Activated T-cell treated with anti-CD3 and anti-CD28 coated beads for 4 hours (primary cell): ENCODE measurements at places on chromosomes 5 and 9.

DNA sequence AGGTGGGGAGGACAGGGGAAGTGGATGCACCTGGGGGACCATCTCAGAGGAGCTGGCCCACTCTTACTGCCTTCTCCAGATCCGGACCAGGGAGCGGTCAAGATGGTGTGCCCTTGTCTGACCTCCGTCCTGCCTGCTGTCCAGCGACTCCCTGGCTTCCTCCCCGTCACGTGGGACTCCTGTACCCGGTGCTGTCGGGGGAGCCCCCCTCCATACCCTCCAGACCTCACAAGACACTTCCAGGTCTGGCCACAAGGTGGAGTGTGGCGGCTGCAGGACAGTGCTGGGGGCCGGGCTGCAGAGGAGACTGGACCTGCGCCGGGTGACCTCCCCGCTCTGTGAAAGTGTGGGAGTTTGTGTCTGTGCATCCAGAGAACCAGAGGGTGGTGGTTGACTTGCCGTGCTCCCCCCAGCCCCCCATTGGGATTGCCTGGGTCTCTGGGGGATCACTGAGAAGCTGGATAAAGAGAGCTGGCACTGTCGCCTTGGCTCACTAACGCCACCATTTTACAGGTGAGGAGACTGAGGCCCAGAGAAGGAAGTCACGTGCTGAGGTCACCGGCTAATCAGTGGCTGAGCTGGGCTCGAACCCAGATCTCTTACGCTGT lies 1.9 kb upstream of the CRB2 start:
- DNase-seq, result peak; percentile 31

DNA sequence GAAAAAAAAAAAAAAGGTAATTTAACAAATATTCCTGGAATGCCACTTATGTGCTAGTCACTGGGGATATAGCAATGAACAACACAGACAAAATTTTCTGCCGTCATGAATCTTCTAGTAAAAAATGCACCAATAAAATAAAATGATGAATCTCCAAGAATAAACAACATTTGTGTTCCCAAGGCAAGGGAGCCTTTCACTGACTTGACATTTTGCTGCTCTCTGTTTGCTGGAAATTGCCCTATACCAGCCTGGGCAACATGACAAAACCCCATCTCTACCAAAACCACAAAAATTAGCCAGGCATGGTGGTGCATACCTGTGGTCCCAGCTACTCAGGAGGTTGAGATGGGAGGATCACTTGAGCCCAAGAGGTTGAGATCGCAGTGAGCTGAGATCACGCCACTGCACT lies 64.5 kb upstream of the ERBIN start:
- DNase-seq, result no peak

DNA sequence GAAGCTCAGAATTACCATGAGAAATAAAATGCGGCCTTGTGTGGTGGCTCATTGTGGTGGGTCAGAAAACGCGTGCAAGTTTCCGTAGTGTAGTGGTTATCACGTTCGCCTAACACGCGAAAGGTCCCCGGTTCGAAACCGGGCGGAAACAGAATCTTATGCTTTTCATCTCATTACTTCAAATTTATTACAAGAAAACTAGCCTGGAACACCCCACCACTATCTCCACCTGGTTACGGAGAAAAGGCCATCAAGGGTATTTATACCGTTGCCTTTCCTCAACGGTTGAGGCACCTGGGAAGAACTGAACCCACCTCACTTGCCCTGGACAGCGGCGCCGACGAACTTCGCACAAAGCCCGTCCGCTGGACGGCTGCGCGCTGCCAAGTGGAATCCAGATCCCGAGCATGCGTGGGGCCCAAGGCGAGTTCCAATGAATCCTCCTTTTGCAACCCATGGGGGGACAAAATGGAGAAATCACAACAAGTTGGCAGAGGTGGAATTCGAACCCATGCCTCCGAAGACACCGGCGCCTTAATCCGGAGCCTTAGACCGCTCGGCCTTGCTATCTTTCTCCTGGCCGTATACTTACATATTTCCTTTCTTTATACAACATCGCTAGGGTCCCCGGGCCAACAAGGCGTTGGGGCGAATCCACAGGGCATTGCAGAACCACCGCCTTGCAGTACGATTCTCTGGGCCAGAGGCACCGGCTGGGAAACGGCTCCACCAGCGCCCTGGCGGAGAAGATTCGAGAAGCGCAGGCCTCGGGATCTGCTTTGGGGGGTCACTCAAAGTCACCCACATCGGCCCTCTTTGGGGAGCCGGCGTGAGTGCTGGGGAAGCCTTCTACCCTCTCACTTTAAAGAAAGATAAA lies 16.9 kb downstream of the OR2V2 start:
- no peak for DNase-seq

DNA sequence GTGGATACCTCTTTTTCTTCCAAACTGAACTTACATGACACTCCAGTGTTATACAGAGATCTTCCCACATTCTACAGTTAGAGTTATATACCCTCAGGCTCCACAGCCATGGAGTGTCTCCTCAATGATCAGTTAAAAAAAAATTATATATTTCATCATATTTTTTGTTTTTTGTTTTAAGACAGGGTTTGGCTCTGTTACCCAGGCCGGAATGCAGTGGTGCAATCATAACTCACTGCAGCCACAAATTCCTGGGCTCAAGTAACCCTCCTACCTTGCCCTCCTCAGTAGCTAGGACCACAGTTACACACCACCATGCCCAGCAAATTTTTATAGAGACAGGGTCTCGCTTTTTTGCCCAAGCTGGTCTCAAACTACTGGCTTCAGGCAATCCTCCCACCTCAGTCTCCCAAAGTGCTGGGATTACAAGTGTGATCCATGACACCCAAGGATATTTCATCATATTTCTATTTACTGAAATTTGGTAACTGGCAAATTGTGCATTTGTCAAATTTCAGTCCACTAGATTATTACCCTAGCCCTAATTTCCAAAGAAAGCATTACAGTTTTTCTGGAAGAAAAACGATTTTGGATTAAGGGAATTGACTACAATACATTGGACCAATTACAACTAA lies 18.1 kb upstream of the SCAI start:
- DNase-seq, result no peak

GRCh38 chr5:5422819-5423515 lies 490 bp downstream of the ICE1 start:
- DNase-seq, result no peak

- DNase-seq, result no peak
Measured at GRCh38 chr9:96209407-96210271, 92.3 kb downstream of the HSD17B3 start.

- no peak for DNase-seq
Measured at GRCh38 chr9:101639311-101639710, 44.5 kb upstream of the PPP3R2 start.

- DNase-seq, result no peak
Measured at GRCh38 chr9:22990349-22990748, 543.7 kb downstream of the DMRTA1 start.

GRCh38 chr9:130235558-130236435 lies 29.8 kb upstream of the HMCN2 start:
- peak; percentile 67 for DNase-seq

- no peak for DNase-seq
Measured at GRCh38 chr5:123855609-123856008, 343.6 kb downstream of the CSNK1G3 start.

DNA sequence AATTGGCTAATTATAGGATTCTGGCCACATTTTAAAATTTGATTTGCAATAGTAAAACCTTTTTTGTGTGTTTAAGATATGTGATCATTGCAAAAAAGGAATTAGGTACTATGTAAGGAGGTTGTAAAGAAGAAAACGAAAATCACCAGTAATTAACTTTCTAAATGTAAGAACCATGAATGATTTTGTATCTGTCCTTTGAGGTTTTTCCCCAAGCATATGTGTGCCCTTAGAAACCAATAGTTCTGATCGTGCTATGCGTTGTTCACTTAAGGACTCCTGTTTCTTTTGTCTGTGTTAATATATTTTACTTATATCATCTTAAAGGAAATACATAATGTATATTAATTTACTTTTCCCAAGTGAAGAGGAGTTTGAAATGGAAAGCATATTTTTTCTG lies 410.2 kb downstream of the PSAT1 start:
- DNase-seq, result no peak

GRCh38 chr5:2847608-2848007 lies 96.1 kb upstream of the IRX2 start:
- DNase-seq, result no peak
